ENCODE measurements at places on chromosomes 16 and 17.

GRCh38 chr16:87263418-87264052, 53.7 kb downstream of the C16orf95 start:
- no peak for DNase-seq

DNA sequence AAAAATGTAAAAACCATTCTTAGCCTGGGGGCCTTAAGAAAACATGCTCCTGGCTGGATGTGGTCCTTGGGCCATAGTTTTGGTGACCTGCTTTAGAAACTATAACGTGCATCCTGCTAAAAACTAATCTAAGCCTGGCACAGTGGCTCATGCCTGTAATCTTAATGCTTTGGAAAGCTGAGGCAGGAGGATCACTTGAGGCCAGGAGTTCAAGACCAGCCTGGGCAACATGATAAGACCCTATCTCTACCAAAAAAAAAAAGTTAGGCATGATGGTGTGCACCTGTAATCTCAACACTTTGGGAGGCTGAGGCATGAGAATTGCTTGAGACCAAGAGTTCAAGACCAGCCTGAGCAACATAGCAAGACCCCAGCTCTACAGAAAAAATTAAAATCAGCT, 183.8 kb upstream of the CHMP6 start:
- no peak for DNase-seq

DNA sequence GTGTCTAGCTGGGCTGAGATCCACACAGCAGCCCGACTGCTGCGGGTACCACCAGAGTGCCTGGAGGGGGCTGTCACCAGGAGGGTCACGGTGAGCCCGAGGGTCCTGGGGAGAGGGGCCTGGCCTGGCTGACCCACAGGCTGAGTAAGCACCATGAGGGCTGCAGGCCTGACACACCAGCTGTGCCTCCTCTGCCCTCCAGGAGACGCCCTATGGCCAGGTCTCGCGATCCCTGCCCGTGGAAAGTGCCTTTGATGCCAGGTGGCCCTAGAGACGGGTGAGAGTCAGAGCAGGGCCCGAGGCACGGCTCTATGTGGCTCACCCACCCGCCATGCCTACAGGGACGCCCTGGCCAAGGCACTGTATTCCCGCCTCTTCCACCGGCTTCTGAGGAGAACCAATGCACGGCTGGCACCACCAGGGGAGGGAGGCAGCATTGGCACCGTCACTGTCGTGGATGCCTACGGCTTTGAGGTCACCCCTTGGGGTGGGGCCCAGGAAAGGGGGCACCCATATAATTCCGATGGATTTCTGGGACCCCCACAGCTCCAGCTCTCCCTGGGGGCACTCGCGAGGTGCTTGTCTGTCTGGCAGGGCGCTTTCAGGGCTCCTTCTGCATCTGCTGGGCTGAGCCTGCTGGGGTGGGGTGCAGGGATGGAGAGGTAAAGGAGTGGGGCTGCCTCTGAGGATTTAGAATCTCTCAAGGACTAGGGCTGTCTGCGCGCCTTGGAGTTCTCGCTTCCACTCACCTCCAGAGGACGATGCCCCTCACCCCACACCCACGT, 7.1 kb downstream of the MYO15B start:
- DNase-seq, result no peak

- DNase-seq, result no peak
Observed at GRCh38 chr17:58308985-58309917, 19.3 kb downstream of the TSPOAP1 start.

- DNase-seq, result no peak
Observed at GRCh38 chr16:90046971-90047713, 27.9 kb upstream of the DBNDD1 start.

DNA sequence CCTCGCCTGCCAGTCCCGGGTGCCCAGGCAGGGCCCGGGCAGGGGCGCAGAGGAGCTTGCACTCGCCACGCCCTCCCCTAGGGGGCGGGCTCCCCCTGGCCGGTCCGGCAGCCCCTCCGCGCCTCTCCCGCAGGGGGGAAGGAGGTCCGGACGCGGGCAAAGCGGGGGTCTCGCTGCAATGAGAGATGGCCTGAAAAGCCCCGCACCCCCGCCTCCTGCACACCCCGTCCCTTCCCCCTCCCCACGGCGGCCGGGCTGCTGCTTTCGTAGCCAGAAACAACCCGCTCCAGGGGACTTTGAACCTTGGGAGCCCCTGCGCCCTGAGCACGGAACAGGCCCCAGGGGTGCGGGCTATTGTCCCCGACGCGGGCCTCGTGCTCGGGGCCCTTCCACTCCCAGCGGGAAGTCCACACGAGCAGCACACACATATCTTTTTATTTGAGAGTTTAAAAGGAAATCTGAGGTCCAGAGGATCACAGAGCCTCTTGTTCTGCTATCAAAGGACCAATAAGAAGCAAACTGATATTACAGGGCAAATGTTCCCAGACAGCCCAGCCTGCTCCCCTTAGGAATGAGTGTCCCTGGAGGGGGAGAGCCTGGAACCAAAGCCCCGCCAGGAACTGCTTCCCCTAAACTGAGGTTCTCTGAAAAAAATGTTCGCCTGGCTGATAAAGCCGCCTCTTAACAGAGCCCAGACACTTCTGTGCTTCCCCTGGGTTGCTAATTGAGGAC, 5.8 kb upstream of the CBX4 start:
- DNase-seq, result no peak

Measured in stimulated activated CD8-positive, alpha-beta memory T cell treated with anti-CD3 and anti-CD28 coated beads, Interleukin-15, amount 100 ng/mL, for 1 hour (primary cell).